Activated T-helper 9 cell treated with anti-CD3 and anti-CD28 coated beads, Interleukin-2, amount 50 U/mL, for 16 hours (primary cell): ENCODE measurements at places on chromosomes 12 and 14.

DNA sequence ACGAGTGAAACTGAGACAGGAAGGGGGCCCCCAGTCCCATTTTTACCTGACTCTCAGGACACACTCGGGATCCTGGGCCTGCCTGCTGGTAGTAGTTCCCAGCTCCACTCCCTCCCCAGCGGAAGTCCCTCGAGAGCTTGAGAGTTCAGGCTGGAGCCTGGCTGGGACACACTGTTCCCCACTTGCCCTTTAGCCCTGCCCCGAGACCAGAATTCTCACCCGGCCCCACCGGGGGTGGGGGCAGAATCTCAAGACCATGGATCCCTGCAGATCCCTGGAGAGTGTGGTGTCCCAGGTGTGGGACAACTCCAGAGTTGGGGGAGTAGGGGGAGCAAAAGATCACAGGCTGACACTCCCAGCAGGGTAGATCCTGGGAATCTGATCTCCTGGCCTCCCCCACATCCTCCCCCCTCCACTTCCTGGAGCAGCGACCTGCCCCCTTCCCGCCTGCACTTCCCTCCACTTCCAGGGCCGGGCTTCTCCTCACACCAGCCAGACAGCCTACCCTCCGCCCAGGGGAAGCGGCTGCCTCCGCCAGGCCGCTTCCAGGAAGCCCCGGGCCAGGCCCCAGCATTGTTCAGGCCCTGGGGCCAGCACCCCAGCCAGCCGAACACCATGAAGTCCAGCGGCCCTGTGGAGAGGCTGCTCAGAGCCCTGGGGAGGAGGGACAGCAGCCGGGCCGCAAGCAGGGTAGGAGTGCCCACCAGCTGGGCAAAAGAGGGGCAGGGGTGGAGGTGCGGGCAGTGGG is at the start of gene TNS2:
Gene TNS2 (plus strand): TSS at position 495 of the 748 bp plus-strand sequence. CDS start 121 bp downstream, at position 616.
- no peak for DNase-seq

DNA sequence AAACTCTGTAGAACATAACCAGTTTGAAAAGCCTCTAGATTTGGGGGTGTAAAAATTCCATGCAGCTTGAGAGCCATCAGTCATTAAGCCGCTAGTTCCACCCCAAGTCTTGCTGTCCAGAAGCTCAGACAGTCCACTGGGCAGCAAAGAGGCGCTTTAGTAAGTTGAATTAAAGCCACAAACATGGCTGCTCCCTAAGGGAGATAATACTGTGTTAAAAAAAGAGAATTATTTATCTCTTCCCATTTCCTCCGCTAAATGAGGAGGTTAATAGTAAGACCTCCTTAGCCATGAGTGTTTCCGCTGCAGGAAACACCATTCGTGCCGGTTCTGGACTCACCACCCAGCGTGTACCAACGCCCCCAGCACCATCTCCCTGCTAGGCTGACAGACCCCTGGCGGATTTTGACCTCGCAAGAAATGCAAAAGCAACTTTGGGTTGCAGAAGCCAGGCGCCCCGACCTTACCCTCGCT is 536 bp downstream of the TM7SF3 start:
- DNase-seq, result no peak

GRCh38 chr12:52080403-52081251 is 1.1 kb downstream of the SMIM41 start:
- DNase-seq, result no peak

GRCh38 chr14:93023039-93023438 is 92.7 kb downstream of the ITPK1 start:
- DNase-seq, result no peak

GRCh38 chr12:90245391-90245790 is 536.8 kb upstream of the ATP2B1 start:
- no peak for DNase-seq

DNA sequence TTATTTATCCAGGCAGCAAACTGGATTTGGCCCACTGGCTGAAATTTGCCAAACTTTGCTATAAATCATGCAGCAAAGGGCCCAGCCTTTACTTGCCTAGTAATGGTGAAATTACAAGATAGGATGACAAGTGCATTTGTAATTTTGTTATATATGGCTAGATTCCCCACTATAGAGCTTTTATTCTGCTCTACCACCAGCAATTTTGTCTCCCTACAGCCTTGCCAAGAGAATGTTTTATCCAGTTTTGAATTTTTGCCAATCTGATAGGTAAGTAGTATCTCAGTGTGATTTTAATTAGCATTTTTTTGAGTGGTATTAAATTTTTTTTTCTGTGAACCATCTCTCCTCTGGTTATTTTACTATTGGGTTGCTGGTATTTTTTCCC is 161.6 kb downstream of the SLC41A2 start:
- DNase-seq, result no peak

GRCh38 chr12:78977304-78977867 is 112.8 kb downstream of the SYT1 start:
- DNase-seq, result no peak

DNA sequence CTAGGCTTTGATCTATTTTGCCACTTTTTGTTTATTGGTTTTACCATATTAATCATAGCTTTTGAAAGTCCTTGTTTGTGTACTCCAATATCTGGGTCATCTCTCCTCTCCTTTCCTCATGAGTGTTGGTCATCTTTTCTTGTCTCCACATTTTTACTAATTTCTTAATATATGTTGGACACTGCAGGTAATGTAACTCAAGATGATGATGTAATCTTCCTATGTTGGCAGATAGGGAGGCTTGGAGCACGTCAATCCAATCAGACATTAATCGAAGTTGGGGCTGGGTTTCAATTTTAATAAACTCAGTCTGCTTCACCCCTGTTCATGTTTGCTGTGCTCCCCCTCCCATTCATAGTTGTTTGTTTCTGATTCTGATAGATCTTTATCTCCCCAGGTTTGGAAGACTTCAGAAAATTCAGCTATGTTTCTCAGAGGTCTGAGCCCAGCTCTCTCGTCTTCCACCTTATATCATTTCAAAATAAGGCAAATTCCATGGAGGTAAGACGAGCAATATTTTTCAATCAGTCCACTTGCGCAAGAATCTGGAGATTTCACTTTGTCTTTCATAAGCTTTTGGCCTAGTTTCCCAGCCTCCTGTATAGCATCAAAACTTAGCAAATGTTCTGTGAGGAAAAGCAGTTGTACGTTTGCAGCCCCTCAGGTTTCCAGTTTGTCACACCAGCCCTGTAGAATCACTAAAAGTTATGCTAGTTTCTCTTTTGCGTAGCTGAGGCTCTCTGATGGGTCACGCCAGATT is 504.1 kb downstream of the TMTC2 start:
- DNase-seq, result no peak
